Activated naive CD4-positive, alpha-beta T cell treated with anti-CD3 and anti-CD28 coated beads for 36 hours (primary cell): ENCODE measurements at places on chromosomes 13 and 19. TPM values are rescaled to one million over a fixed set of nuclear protein-coding genes. Genes with fewer than 3 reads are reported as not detected.

ZNF701 gene
- 15.0 TPM for total RNA-seq

CGB5 gene
- not detected for total RNA-seq

ZNF730 gene
- 0.52 TPM for total RNA-seq

- DNase-seq: no peak
These were observed 2.0 kb downstream of the ZNF57 start for GRCh38 chr19:2902590-2903218.

- DNase-seq: no peak
These were observed 38.2 kb upstream of the KATNAL1 start for GRCh38 chr13:30345426-30346100.

- no peak for DNase-seq
These were observed 138.6 kb downstream of the MYO16 start for GRCh38 chr13:108768035-108768434.

- no peak for DNase-seq
These were observed 22.2 kb downstream of the DCLK1 start for GRCh38 chr13:36108954-36109353.

- no peak for DNase-seq
These were observed 121.2 kb downstream of the SHISA2 start for GRCh38 chr13:25930653-25931052.

GRCh38 chr13:66033924-66034323, 1196.2 kb downstream of the PCDH9 start:
- no peak for DNase-seq

GRCh38 chr13:102626928-102627327, 30.1 kb downstream of the TPP2 start:
- DNase-seq: no peak

DNA sequence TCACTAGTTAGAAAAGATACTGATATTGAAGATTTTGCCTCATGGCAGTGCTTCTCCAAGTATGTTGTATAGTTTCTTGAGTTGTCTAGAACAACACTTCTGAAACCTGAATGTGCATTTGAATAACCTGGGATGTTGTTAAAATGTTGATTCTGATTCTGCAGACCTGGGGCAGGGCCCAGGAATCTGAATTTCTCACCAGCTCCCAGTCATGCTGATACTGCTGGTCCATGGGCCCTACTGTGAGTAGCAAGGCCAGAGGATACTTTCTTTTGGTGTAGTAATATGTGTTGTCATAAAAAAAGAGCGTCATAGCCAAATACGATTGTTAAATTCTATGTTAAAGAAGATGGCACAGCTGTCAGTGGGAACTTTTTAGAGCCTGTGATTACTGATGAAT, 41.6 kb upstream of the C1QTNF9 start:
- DNase-seq: peak; percentile 66
